ENCODE measurements at places on chromosomes 7 and 10. TPM values are rescaled to one million over a fixed set of nuclear protein-coding genes. Genes with fewer than 3 reads are reported as not detected.
A peak's percentile ranks its signal among the peaks of the same experiment; 100 is the strongest.

The IFIT1B gene
- 6.7 TPM for total RNA-seq

The RHEB gene
- total RNA-seq: 134 TPM

The CPN1 gene
- total RNA-seq: 0.11 TPM

The YWHAG gene
- 428 TPM for total RNA-seq

The MAGI2 gene
- total RNA-seq: 61.3 TPM

DNA sequence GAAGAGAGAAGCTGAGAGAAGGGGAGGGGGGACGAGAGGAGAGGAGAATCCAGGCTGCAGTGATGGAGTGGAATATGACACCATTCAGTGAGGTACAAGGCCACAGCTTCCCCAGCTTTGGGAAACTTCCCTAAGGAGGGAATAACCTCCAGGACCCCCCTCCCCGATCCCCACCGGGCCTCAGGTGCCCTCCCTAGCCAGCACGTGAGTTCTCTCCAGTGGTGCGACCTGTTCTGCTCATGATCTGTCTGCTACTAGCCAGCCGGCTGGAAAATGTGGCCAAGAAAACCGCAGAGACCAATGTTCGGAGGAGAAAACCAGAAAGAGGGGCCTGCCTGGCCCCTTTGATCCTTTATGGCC lies 39.9 kb upstream of the AGK start:
- H3K27ac ChIP-seq: no peak overlapping the region
- H3K27me3 ChIP-seq: peaks cover 8% of the 10 kb centered on the region
- H3K36me3 ChIP-seq: no peaks in the 10 kb centered on the region
- DNase-seq: no peak
- H3K4me3 ChIP-seq: peak overlapping the region; percentile 45

GRCh38 chr10:43419997-43420368 lies 11.0 kb upstream of the HNRNPF start:
- DNase-seq: no peak
- H3K4me1 ChIP-seq: peaks cover 6% of the 10 kb centered on the region
- H3K27ac ChIP-seq: peak overlapping the region; percentile 87
- H3K27me3 ChIP-seq: no peaks in the 10 kb centered on the region

- H3K4me3 ChIP-seq: no peak overlapping the region
- DNase-seq: no peak
- H3K27me3 ChIP-seq: no peaks in the 10 kb centered on the region
- H3K27ac ChIP-seq: no peak overlapping the region
Observed at GRCh38 chr7:11636274-11636673, 195.7 kb downstream of the THSD7A start.

DNA sequence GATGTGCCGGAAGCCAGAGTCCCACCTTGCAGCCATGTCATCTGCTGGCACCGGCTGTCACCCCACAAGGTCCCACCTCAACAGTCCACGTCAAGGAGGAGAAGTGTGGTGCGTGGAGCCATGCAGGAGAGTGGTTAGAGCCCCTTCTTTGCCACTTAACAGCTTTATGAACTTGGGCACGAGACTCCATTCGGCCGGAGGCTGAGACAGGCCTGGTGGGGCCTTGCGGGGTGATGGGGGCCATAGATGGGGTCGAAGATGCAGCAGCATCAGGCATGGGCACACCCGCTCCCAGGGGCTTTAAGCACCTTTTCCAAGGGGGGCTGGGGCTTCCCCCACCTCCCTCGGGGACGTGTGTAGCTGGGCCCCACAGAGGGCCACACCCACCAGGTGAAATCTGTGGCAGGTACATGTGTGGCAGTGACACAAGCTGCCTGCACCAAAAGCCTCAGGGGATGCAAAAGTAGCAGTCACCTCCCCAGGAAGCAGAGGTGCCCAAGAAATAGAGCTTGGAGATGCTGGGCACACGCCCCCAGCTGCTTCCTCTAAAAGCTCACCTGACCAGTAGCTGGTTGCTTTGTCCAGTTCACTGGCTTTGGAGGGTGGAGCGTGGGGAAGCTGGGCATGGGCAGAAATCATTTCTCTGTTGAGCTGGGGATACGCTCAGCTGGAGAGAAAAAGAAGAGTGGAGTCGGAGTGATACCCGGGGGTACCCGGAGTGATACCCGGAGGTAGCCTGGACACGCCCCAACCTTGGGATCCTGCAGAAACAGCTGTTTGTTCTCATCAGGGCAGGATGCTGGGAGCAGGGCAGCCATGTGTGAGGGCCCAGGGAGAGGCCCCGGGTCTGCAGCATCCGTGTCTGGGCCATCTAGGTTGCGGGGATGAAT lies 199.8 kb downstream of the EBF3 start:
- no peak overlapping the region for H3K4me3 ChIP-seq
- H3K27ac ChIP-seq: no peak overlapping the region
- H3K4me1 ChIP-seq: peaks cover 33% of the 10 kb centered on the region
- DNase-seq: no peak

GRCh38 chr7:55504093-55504859 lies 68.0 kb downstream of the VOPP1 start:
- H3K4me1 ChIP-seq: peaks cover 27% of the 10 kb centered on the region
- DNase-seq: no peak
- H3K4me3 ChIP-seq: no peak overlapping the region
- H3K36me3 ChIP-seq: no peaks in the 10 kb centered on the region
- H3K27me3 ChIP-seq: no peaks in the 10 kb centered on the region

DNA sequence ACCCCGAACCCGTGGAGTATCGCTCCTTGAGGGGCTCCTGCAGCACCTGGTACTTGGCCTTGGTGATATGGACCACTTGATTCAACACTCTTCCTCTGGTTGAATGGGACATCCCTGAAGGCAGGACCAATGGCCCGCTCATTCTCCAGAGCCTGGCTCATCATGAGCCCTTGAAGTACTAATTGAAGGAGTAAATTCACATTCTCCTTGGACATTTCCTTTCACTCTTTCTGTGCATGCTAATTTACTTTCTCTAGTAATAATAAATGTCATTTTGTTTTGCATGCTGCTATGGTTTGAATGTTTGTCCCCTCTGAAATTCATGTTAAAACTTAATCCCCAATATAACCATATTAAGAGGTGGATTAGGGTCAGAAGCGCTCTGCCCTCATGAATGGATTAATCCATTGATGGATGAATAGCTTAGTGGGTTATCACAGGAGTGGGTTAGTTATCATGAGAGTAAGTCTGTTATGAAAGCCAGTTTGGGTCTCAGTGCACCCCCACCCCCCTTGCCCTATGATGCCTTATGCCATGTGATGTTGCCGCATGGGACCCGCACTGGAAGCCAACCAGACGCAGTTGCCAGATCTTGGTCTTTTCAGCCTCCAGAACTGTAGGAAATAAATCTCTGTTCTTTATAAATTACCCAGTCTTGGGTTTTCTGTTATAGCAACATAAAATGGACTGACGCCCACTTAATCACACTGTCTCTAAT lies 23.8 kb downstream of the FGFBP3 start:
- peaks cover 32% of the 10 kb centered on the region for H3K4me1 ChIP-seq
- no peak for DNase-seq
- H3K36me3 ChIP-seq: no peaks in the 10 kb centered on the region
- H3K4me3 ChIP-seq: no peak overlapping the region

DNA sequence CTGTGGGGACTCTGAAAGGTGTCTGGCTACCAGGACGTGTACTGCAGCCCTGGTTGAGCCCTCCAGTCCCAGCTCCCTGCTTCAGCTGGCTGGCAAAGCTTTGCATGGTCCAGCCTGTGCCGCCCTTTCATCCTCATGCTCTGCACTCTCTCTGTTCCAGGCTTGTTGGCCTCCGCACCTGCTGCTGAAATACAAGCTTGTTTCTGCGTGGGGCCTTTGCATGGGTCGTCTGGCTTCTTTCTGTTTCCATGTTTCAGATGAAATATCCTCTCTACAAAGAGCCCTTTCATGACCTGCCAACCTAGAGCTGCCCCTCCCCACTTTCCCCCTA lies 45.9 kb downstream of the TSPAN15 start:
- H3K4me1 ChIP-seq: peaks cover 58% of the 10 kb centered on the region
- DNase-seq: no peak
- H3K27ac ChIP-seq: no peak overlapping the region
- H3K27me3 ChIP-seq: no peaks in the 10 kb centered on the region

DNA sequence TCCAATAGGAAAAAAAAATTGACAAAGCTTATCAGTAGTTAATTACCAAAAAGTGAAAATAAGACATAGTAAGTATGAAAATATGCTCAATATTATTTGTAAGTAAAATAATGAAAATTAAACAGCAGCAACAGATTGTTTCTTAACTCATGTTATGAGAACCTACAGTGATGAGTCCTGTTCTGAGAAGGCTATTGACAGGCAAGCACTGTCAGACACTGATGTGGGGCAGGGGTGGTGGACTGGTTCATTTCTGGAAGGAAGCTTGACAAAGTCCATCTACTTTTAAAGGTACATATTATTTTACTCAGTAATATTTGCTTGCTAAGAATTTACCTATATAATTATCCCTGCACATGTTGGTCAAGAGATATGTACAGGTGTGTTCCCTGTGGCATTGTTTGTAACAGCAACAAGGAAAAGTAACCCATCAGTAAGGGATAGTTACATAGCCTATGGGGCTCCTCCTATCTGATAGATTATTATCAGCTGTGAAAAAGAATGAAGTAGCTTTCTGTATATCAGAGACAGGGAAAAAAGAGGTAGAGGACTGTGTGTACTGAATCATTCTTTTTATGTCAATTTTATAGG lies 161.6 kb downstream of the RTKN2 start:
- H3K4me3 ChIP-seq: no peak overlapping the region
- H3K36me3 ChIP-seq: no peaks in the 10 kb centered on the region
- H3K27ac ChIP-seq: no peak overlapping the region
- no peak for DNase-seq

DNA sequence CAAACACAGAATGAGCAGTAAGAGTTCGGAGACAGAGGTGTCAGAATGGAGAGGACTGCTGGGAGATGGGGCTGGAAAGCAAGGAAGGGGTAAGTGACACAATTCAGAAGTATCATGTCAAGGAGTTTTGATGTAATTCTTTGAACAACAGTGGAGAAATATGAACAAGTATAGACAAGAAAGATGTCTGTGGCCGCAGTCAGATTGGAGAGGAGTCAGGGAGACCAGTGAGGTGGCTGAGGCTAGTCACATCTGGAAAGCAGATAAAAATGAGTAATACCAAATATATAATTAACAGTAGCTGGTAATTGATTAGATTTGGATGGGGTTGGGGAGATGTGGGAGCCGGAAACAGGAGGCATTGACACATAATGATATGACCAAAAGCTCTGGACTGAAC lies 540.9 kb downstream of the SUGCT start:
- H3K4me1 ChIP-seq: no peaks in the 10 kb centered on the region
- H3K36me3 ChIP-seq: no peaks in the 10 kb centered on the region
- no peak for DNase-seq
- H3K4me3 ChIP-seq: no peak overlapping the region

DNA sequence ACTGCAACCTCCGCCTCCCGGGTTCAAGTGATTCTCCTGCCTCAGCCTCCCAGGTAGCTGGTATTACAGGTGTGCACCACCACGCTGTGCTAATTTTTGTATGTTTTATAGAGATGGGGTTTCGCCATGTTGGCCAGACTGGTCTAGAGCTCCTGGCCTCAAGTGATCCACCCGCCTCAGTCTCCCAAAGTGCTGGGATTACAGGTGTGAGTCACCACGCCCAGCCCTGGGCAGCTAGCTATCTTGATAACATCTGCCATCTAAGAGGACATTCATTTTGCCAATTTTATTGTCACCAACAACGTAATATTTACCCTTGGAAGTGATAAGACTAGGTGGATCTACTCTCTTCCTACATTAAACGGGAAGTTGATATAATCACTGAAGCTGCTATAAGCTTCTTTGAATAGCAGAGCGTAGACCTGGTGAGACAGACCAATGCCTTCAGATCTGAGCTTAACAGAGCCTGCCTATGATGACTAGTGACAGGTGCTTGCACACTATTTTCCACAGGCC lies 39.7 kb upstream of the SLC35B4 start:
- no peak for DNase-seq
- H3K27me3 ChIP-seq: no peaks in the 10 kb centered on the region
- no peak overlapping the region for H3K27ac ChIP-seq
- H3K4me3 ChIP-seq: no peak overlapping the region

GRCh38 chr10:128242641-128243040 lies 116.4 kb upstream of the MKI67 start:
- no peak for DNase-seq
- no peak overlapping the region for H3K4me3 ChIP-seq
- no peak overlapping the region for H3K27ac ChIP-seq
- H3K4me1 ChIP-seq: peaks cover 7% of the 10 kb centered on the region
- no peaks in the 10 kb centered on the region for H3K36me3 ChIP-seq

- no peaks in the 10 kb centered on the region for H3K27me3 ChIP-seq
- H3K36me3 ChIP-seq: no peaks in the 10 kb centered on the region
- no peak overlapping the region for H3K27ac ChIP-seq
- no peak for DNase-seq
- no peak overlapping the region for H3K4me3 ChIP-seq
Observed at GRCh38 chr7:122488241-122488640, 183.7 kb upstream of the FEZF1 start.

DNA sequence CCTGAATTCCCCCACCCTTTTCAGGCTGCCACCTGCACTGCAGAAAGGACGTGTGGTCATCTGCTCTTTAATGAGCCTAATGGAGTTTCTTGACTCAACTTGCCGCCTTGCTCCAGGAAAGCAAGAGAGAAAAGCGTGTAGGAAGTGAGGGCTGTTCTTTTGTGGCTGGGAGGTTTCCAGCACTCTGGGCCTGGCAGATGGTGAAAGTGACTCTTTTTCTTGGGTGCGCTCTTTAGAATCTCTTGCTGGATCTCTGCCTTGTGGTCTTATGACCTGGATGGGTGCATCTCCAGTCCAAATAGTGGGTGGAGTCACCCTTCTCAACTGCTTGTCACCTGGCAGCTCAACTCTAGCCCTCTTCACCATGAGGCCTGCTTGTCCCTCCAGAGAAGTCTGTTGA lies 244.0 kb downstream of the SORCS1 start:
- H3K4me1 ChIP-seq: no peaks in the 10 kb centered on the region
- H3K4me3 ChIP-seq: no peak overlapping the region
- no peaks in the 10 kb centered on the region for H3K36me3 ChIP-seq
- no peak overlapping the region for H3K27ac ChIP-seq

GRCh38 chr10:878895-879294 lies 52.6 kb downstream of the LARP4B start:
- H3K36me3 ChIP-seq: peaks cover 32% of the 10 kb centered on the region
- no peak for DNase-seq
- H3K27ac ChIP-seq: no peak overlapping the region
- no peaks in the 10 kb centered on the region for H3K27me3 ChIP-seq
- no peaks in the 10 kb centered on the region for H3K4me1 ChIP-seq
- H3K4me3 ChIP-seq: no peak overlapping the region

- no peak overlapping the region for H3K4me3 ChIP-seq
- no peak for DNase-seq
- H3K27me3 ChIP-seq: no peaks in the 10 kb centered on the region
- H3K4me1 ChIP-seq: no peaks in the 10 kb centered on the region
- H3K36me3 ChIP-seq: no peaks in the 10 kb centered on the region
- H3K27ac ChIP-seq: no peak overlapping the region
Observed at GRCh38 chr10:77045085-77045484, 592.5 kb downstream of the KCNMA1 start.

GRCh38 chr10:50325449-50326171 lies 74.3 kb upstream of the ASAH2 start:
- no peak overlapping the region for H3K4me3 ChIP-seq
- H3K36me3 ChIP-seq: no peaks in the 10 kb centered on the region
- no peaks in the 10 kb centered on the region for H3K4me1 ChIP-seq
- no peak overlapping the region for H3K27ac ChIP-seq
- H3K27me3 ChIP-seq: no peaks in the 10 kb centered on the region
- no peak for DNase-seq

- no peak overlapping the region for H3K27ac ChIP-seq
- H3K36me3 ChIP-seq: peaks cover 10% of the 10 kb centered on the region
- no peaks in the 10 kb centered on the region for H3K27me3 ChIP-seq
- no peak for DNase-seq
Observed at GRCh38 chr10:132291826-132292225, 15.9 kb downstream of the STK32C start.

GRCh38 chr7:74514131-74514591 lies 60.5 kb downstream of the GTF2IRD1 start:
- peaks cover 23% of the 10 kb centered on the region for H3K4me1 ChIP-seq
- H3K4me3 ChIP-seq: no peak overlapping the region
- peaks cover 72% of the 10 kb centered on the region for H3K36me3 ChIP-seq
- H3K27me3 ChIP-seq: no peaks in the 10 kb centered on the region
- H3K27ac ChIP-seq: no peak overlapping the region

All from spinal cord (tissue), 10 donors.